ENCODE measurements at places on chromosomes 7 and 10. TPM values are rescaled to one million over a fixed set of nuclear protein-coding genes. Genes with fewer than 3 reads are reported as not detected.

The SEMA4G gene
- total RNA-seq = 1.8 TPM

GRCh38 chr7:139620676-139621344 lies 97.3 kb downstream of the CLEC2L start:
- DNase-seq = no peak

- DNase-seq = peak; percentile 20
Observed at GRCh38 chr10:101986624-101986971, 69.4 kb downstream of the ARMH3 start.

The SYT15B gene
- total RNA-seq = not detected

- DNase-seq = no peak
Observed at GRCh38 chr7:47232751-47233412, 349.0 kb downstream of the TNS3 start.

GRCh38 chr7:29160080-29160479 lies 13.7 kb upstream of the CPVL start:
- no peak for DNase-seq

DNA sequence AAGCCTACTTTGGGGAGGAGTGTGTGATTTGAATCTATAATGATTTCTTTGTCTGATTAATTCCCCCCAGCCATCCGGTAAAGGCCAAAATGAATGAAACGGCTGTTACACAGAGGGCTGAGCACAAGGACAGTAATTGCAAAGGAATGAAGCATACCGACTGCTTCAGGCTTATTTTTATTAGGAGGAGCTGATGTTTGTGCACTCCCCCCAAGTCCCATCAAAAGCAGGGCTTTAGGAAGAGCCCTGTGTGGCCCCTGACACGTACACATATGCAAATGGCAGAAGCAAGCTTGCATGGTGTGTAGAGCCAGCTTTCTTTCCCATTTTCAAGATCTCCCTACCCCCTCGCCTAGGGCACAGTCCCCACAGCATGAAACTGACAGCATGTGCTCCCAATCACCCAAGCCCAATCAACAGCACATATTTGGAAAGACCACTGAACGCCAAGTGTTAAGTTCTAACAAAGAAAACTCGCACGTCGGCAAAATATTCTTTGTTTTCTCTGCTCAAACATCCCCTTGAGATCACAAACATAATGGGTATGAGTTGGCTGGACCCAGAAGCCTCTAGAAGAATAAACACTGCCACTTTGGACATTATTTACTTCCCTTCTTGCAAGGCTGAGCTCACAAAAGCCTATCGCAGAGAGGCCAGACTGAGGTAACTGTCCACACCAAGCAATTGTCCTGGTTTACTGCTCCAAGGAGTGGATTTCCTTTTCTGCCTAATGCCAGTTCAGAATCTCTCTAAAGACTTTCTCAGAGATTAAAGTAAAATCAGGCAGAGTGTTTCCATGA lies 143.0 kb downstream of the CUBN start:
- DNase-seq = peak; percentile 97

The CXCL12 gene
- 611 TPM for total RNA-seq

DNA sequence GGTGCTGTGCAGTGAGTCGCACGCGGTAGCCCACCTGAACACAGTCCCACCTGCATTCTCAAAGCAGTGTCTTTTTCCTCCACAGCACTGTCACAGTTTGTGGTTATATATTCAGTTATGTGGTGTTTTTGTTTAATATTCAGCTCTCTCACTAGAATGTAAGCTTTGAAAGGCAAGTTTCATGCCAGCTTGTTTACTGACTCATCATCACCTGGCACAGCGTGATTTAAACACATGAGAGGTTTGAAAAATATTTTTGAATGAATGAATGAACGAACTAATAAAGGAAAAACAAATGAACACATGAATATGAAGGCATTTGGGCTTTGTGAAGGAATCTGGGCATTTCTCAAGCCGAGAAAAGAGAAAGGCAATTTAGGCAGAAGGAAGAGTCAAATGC lies 51.9 kb upstream of the TM9SF3 start:
- DNase-seq = peak; percentile 13
